ENCODE measurements at places on chromosomes 3 and 15.

GRCh38 chr15:41827290-41827879 is 507 bp upstream of the JMJD7 start:
- no peak for DNase-seq

DNA sequence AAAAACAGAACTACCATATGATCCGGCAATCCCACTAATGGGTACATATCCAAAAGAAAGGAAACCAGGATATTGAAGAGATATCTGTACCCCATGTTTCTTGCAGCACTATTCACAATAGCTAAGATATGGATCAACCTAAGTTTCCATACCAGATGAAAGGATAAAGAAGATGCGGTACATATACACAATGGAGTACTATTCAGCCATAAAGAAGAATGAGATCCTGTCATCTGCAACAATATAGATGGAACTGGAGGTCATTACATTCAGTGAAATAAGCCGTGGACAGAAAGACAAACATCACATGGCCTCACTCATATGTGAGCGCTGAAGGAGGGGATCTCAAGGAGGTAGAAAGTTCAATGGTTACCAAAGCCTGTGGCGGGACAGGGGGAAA is 3.0 kb downstream of the SLC41A3 start:
- no peak for DNase-seq

DNA sequence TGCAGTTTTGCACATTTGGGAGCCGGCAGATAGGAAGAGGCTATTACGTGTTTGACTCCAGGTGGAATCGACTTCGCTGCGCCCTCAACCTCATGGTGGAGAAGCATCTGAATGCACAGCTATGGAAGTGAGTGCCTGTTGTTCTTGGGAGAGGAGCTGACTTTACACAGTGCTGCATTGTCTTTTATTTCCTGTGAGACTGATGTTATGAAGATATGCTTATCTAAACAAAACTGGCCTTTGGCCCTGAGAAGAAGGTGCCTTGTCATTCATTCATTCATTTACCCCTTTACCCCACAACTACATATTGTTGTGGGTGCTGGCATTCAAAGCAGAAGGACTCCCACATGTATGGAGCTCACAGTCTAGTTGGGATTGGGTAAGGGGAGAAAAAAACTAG is 32.6 kb downstream of the PSMD6 start:
- DNase-seq: no peak

DNA sequence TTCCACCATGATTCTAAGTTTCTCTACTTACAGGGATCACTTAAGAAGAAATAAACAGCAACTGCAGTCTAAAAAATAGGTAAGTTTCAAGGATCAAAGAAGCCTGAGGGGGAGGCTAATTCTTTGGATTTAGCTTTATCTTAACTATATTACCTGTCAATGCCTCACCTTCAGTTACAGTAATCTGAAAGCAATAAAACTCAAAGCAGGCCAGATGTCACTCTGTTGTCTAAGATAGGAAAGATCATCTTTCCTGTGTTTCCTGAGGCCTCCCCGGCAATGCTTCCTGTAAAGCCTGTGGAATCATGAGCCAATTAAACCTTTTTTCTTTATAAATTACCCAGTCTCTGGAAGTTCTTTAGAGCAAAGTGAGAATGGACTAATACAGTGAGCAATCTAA is 60.2 kb downstream of the NPTN start:
- no peak for DNase-seq

GRCh38 chr3:5059782-5060181 is 62.3 kb upstream of the ARL8B start:
- DNase-seq: no peak

DNA sequence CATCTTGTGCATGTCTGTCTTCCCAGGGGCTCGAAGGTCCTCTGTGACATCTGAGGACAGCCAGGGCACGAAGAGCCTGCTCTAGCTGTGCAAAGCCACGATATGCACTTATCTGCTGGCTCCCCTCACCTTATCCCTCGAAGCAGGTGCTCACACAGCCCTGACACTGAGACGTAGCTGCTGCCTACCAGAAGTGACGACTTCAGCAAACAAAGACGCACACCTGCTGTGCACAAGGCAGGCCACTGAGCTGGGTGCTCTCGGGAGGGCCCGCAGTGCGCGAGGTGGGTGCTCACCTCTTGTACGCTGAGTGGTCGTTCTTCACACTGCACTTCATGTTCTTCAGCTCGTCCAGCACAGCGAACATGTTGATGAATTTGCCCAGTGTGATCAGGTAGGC is 37.3 kb downstream of the CYFIP1 start:
- DNase-seq: no peak

DNA sequence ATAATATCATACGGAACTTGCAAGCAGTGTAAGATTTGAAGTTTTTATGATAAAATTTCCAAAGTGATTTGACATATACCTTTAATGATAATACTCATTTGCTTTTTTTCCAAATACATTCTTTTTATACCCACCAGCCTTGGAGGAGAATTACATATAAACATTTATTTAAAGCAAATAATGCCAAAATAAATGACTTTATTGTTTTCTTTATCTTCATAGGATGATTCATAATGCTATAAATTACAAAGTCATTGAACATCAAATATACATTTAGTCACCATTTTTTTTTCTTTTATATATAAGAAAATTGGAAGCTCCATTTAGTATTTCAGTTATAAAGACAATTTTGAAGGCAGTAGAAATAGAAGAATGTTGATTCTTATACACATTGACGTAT is 450.9 kb downstream of the NAALADL2 start:
- DNase-seq: no peak

DNA sequence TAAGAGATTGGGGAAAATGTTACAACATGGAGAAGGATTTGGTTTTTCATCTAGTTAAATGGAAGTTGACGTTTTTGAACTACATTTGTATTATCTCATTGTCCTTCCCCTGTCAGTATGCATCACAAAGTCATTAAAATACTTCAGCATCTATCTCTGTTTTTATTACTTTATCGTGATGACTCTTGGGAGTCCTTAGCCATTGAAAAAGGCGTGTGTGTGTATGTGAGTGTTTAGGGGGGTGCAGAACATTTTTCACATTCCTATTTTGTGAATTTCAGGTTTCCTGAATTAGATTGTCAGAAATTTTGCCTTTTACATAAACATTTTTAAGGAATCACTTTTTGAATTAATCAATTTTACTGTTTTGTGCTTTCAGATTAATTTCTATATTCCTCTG is 360.6 kb upstream of the SGO1 start:
- no peak for DNase-seq

DNA sequence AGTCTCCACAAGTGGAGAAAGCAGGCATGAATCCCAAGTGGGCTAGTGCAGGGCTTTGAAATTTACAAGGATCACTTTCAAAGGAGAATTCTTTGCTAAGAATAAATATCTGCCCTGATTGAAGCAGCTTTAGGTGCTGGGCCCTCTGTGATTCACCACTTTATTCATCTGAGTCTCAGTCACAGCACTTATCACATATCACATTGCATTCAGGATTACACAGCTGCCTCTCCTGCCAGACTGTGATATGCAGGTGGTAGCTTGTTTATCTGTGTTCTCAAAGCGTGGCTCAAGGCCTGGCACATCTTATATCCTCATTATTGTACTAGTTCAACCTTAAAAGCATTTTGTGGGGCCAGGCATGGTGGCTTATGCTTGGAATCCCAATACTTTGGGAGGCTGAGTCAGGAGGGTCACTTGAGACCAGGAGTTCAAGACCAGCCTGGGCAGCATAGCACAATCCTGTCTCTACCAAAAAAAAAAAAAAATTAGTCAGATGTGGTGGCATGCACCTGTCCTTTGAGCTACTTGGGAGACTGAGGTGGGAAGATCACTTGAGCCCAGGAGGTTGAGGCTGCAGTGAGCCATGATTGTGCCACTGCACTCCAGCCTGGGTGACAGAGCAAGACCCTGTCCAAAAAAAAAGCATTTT is 156.9 kb upstream of the EIF1B start:
- no peak for DNase-seq

DNA sequence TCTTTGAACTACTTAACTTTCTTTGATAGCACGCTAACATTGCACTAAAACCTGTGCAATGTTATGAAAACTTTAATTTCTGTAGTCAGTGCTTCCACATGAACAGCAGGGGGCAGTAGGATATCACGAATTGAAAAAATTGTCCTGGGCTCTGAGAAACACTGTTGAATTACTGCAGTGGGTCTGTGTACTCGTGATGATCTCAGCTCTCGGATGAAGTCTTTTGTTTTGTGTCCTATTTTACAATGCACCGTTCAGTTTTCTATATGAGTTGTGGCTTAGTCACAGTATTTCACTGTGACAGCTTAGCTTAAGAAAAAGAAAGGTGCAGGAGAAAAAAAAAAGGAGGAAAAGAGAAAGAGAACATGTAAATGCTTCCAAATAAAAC is 141.3 kb upstream of the CCDC54 start:
- no peak for DNase-seq

DNA sequence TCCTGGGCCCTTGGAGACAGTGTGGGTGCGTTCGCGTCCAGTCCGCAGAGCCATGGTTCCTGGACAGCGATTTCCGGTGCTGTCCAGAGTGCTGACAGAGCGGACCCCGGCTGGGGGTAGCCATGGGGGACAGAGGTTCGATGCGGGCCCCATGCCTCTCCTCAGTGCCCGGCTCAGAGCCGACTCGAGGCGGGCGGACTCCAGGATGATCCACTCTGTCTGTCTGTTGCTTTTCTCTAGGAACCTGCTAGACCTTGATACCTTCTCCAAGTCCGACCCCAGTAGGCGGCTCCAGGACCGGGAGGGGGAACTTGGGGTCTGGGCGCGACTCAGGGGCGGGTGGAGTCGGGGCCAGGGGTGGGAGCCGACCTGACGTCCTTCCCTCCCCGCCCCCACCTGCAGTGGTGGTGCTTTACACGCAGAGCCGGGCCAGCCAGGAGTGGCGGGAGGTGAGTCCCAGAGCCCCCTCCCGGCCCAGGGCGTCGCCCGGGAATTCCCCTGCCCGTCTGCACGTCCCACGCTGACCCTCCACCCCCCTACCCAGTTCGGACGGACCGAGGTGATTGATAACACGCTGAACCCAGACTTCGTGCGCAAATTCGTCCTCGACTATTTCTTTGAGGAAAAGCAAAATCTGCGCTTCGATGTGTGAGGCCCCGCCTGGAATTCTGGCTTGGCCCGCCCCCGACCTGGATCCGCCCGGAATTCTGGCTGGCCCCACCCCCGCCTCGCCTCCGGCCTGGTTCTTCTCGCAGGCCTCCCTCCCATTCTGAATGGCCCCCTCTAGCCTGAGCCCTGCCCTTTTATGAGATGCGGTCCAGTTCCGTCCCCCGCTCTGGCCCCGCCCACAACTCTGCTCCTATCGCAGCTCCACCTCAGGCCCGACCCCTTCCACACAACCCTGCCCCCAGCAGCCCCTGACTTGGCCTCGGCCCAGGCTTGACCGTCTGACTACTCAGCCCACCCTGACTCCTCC is 1.0 kb downstream of the CPNE9 start:
- no peak for DNase-seq

- no peak for DNase-seq
Measured at GRCh38 chr15:66633041-66633937, 67.5 kb upstream of the LCTL start.

- DNase-seq: no peak
Measured at GRCh38 chr3:108487439-108487838, 23.0 kb downstream of the MYH15 start.

- DNase-seq: no peak
Measured at GRCh38 chr15:64216730-64217428, 54.1 kb upstream of the PPIB start.

DNA sequence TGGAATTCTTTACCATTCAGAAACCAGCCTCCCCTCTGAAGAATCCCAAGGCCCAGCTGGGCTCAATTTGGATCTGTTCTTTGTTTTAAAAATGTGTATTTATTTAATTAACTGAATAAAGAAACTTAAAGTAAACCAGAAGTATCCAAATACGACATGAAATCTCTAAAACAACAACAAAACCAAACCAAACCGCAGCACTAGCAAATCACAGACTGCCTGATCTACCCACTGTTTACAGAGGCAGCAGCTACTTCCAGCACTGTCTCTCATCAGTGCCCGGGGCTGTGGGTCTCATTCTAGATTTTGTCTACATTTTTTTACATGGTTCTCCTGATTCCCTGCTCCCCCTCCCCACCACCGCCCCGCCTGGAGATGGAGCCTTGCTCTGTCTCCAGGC is 2.3 kb downstream of the FLNB start:
- no peak for DNase-seq

- no peak for DNase-seq
Measured at GRCh38 chr3:165729756-165730155, 107.5 kb downstream of the BCHE start.

GRCh38 chr3:30078736-30079135 is 527.7 kb upstream of the TGFBR2 start:
- no peak for DNase-seq

- no peak for DNase-seq
Measured at GRCh38 chr15:66169023-66169422, 84.5 kb downstream of the MEGF11 start.

DNA sequence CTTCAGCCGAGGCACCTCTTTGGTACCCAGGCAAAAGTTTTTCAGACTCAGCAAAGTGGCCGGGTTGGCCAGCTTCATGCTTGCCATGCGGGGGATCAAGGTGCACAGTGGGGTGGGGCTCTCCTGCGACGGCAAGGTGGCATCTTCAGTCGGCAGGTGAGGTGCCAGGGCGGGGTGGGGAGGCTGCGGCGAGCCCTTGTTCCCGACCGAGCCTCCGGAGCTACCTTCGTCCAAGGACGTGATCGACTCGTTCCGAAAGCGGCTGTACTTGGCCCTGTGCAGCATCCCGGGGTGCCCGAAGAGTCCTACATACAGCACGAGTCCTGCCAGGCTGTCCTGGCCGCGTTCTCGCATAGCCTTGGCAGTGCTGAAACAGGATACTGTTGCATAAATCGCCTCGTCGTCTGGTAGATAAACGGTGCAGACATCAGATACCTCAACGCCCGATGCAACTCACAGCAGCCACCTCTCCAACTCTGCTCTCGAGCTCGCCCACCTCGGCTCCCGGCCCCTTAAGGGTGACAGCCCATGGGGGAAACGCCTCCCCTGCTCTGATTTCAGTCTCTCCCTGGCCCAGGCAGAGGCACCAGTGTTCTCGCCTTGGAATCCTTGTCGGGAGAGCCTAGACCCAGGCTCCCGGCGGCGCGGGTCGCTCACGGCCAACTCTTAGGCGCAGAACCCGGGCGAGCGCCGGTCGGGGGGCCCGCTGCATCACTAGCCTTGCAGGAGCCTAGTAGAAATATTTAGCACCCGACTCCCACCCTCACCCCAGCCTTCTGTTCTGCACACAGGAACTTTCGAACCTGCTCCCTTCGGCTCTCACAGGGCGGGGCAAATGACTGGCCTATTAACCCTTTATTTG is 826 bp downstream of the SHC4 start:
- no peak for DNase-seq

DNA sequence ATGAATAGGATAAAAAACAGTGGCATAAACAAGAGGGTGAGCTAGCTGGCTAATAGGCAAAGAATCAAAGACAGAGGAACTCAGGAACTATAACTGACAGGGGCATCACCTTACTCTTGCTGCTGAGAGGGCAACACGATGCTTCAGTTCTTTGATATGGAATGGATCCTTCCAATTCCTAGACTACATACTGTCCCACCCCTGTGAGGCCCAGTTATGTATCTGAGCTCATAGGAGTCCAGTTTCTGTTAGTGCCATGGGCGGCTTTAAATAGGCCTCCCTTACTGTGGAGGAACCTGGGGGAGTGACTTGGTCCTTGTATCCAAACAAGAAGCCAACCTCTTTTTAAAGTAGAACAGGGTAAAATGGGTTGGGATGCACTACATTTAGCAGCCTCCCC is 37.3 kb downstream of the CD47 start:
- DNase-seq: no peak

- DNase-seq: no peak
Measured at GRCh38 chr3:129185783-129186182, 2.1 kb upstream of the CNBP start.

Measured in stimulated activated CD8-positive, alpha-beta memory T cell treated with anti-CD3 and anti-CD28 coated beads, Interleukin-15, amount 100 ng/mL, for 24 hours (primary cell).